Fibroblast of skin of back (primary cell): ENCODE measurements at places on chromosomes 5 and 9.
A peak's percentile ranks its signal among the peaks of the same experiment; 100 is the strongest.

DNA sequence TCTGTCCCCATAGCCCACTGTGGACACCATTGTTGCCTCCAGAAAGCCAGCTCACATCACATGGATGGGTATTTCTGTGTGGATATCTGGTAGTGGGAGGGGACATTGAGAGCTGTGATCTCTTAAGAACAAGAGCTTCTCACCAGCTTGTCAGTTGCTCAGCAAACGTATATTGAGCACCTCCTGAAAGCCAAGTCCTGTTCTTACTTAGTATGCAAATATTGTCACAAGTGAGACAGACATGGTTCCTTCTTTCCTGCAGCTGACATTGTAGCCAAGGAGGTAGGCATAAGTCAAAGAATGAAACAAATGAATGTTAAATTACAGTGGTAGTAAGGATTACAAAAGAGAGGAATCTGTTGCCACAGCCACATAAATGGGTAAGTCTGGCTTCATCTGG lies 3.8 kb downstream of the TCOF1 start:
- no peak for DNase-seq

GRCh38 chr9:136603216-136603615 lies 57.4 kb upstream of the NOTCH1 start:
- no peak for DNase-seq

DNA sequence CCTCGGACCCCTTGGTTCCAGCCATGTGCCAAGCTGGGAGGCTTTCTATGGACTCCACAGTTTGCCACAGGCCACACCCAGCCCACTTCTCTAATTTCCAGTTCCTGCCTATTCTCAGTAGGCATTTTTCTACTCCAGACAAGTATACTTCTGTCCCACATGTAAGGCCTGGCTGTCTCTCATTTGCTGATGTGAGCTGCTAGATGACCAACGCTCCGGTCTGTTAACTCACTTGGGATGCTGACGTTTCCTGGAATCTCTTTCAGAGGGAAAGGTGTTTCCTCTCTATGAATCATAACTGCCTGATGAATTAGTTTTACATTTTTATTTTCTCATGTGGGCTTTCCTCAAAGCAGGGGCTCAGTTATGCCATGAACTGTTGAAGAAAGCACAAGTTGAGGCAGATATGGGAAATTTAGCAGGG lies 36.3 kb downstream of the ERGIC1 start:
- DNase-seq = peak; percentile 97

DNA sequence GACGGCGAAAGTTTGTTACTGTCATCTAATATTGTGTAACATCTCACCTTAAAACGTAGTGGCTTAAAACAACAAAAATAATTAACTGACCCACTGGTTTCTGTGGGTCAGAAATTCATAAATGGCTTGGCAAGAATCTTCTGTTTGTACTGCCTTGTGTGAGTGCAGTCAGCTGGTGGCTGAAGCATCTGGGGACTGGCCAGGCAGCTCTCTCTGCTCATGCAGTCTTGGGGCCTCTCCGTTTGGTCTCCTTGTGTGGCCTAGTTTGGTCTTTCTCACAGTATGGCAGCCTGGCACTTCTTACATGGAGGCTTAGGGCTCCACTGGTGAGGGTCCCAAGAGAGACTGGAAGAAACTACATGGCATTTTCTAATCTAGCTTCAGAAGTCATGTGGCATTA lies 49.0 kb upstream of the CTXN3 start:
- DNase-seq = no peak

DNA sequence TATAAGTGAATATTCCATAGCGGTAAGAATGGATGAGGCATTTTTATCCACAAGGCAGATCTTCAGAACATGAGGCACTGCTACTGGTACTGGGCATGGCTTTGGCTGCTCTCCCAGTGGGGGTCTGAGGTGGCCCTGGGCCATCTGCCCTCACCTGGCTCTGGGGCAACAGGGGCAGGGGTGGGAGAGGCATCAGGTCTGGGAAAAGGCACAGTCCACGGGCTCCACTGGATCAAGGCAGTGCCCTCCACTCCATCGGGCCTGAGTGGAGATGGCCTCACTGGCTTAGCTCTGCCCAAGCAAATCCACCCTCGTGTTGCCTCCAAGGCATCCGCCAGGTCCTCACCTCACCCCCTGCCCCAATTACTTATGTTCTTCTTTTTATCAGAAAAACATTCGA lies 10.9 kb upstream of the NKD2 start:
- no peak for DNase-seq

DNA sequence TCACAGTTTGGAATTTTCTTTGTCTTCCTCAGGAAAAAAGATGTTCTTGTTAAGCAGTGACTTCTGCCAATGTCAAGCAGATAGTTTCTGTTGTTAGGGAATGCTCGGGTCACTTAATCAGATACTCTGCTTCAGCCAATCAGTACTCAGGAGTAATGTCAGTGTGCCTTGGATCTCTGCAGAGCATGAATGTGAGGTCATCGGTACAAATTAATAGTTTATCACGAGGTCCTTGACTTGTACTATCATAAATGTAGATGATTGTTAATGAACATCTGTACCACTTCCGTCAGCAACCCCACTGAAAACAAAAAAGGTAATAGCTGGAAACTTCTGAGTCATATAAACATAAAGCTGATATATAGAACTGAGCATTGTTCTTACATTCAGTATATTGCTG lies 73.6 kb downstream of the FBXL7 start:
- DNase-seq = no peak

- DNase-seq = no peak
Measured at GRCh38 chr5:96729156-96729555, 67.0 kb downstream of the CAST start.

DNA sequence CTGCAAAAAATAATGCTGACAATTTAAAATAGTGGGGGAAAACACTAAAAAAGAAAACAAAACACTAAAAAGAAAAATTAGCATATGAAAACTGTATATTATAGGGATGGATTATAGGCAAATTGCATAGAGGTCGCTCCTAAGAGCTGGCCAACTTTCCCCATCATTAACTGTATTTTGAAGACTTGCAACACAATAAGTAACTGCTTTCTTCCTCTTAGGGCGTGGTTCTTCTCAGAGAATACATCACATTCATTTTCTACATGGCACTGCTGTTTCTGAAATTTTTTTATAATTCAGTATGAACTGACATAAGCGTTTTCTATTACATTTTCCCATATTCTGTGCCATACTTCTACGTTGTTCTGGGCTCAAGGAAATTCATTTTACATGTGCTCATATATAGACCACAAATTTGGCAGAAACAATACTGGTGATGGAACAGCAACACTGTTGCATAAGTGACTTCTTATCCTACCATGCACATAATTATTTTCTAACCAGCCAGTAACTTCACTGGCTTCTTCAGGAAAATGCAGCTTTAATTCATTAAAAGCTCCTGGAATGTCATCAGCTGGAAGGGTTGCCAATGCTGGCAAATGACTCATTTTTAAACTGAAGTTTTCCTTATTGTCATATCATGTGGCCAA lies 171.2 kb upstream of the DMAC1 start:
- DNase-seq = peak; percentile 1

DNA sequence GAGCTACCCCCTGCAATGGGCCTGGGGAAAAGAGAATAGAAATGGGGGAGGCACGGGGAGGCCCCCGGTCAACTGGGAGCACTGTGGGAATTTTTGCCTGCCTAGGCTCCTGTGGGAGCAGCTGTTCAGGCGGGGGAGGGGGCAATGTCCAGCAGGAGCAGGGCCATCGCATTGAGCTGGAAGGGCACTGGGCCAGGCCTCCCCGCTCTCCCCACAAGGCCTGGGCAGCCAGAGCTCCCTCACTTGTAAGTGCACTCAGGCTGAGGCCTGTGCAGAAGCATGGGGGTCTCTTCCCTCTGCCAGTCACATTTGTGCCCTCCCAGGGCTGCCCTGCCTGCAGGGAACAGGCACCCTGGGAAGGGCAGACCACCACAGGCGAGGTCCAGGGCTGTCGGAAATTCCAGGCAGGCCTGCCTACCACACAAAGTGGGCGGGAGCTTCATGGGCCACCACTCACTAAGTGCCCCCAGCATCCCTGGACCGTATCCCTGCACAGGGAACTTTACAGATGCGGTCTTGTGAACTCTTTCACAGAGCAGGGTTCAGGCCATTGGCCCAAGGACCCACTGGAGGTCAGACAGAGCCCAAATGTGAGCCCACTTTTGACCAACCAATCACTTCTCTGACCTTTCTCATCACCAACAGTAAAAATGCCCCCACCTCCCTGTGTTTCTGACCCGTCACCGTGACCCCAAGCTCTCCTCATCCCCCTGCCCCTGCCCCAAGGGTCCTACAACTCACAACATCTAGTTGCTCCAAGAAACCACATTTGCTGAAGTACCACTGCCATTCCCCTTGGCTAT lies 1.0 kb upstream of the CFAP157 start:
- DNase-seq = no peak

DNA sequence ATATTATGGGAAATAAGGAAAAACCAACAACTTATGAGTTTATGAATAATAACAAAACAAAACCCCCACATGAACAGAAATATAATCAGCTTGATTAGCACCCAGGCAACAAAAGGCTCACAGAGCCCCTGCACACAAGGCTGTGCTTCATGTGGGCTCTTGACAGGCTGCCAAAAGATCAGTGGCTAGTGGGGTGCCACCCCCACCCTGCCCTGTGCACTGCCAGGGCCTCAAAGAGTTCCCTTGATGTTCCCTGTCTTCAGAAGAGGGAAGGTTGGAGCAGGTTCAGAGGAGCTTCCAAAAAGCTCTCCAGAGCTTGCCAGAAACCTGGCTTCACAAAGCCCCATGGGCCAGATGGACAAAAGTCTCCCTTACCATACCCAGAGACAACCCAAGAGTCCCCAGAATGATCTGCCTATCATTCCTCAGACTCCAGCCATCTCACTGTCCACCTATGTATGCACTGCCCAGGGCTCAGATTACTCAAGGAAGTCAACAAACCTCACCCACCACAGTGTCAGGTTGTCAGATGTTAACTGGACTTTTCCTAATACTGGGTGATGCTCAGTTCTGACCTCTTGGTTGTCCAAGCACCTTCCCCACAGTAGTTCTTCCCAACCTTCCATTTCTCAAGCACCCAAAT lies 87.5 kb downstream of the SIL1 start:
- DNase-seq = no peak

- no peak for DNase-seq
Measured at GRCh38 chr5:98624145-98624880, 149.2 kb upstream of the RGMB start.

DNA sequence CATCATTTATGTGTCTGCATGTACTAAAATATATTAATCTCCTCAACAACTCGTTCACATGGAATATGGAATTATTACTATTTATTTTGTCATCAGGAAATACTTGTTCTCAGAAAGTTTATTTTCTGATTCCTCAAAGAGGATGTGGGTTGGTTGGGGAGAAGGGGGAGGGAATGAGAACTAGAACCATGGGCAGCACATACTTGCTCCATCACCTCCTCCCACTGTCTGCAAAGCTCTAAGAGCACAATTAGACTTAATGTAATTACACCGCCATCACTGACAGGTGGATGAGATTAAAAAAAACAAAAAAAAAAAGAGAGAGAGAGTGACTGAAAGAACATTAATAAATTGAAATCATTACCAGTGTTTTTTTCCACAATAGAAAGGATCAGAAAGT lies 98.2 kb downstream of the OXCT1 start:
- peak; percentile 63 for DNase-seq

DNA sequence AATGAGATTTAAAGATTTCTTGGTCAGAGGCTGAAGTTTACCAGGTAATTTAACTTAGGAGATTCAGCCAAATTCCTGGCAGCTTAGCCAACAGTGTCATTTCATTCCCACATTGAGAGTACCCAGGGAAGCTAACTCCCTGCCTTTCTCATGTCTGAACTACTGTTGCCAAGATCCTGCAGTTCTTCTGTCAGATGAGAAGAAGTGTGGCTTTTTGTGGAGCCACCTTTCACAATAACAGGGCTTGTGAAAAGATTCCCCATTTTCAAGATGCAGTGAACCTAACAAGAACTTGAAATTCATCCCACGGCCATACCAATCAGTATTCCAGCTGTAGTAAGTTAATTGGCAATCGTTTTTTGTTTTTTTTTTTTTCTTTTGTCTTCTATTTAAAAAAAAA lies 176.4 kb downstream of the XRCC4 start:
- DNase-seq = no peak

- no peak for DNase-seq
Measured at GRCh38 chr9:36941441-36941840, 92.6 kb downstream of the PAX5 start.

GRCh38 chr9:4499917-4500316 lies 9.6 kb downstream of the SLC1A1 start:
- no peak for DNase-seq

GRCh38 chr5:149834246-149834855 lies 104.2 kb downstream of the PPARGC1B start:
- DNase-seq = peak; percentile 68

- DNase-seq = no peak
Measured at GRCh38 chr5:157978061-157978460, 119.1 kb upstream of the CLINT1 start.

DNA sequence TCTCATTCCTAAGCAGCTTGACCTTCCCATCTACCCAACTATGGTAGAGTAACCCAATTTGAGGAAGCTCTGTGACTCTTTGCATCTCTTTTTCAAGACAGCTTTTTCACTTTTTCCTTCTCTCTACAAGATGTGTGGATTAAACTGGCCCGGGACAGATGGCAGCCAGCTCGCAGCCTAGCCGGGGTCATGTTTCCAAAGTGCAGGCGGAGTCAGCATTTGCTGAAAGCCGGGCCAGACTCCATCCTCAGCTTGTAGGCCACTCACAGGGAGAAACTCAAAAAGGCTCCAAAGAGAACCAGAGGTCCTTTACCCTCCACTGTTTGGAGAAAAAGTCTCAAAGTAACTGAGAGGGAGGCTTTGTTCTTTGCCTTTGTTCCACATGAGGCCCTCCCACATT lies 286.8 kb upstream of the PANK3 start:
- DNase-seq = no peak

DNA sequence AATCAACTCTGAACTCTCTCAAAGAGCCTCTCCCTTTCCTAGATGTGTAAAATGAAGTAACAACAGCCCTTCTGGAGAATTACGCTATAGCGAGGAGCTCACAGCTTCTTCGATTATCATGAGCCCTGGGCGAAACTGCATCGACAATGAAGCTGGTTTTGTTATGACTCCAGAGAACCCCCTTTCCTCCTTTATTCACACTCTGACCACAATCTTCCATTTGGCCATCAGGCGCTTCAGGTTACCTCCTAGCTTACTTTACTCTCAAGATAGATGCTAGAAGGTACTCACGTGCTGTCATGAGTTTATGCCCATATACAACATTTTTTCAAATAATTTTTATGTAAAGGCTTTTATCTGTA lies 362.7 kb upstream of the RFX3 start:
- no peak for DNase-seq

- DNase-seq = peak; percentile 86
Measured at GRCh38 chr5:104344809-104345208, 782.2 kb upstream of the NUDT12 start.

- no peak for DNase-seq
Measured at GRCh38 chr9:90834828-90835595, 33.4 kb downstream of the SYK start.

DNA sequence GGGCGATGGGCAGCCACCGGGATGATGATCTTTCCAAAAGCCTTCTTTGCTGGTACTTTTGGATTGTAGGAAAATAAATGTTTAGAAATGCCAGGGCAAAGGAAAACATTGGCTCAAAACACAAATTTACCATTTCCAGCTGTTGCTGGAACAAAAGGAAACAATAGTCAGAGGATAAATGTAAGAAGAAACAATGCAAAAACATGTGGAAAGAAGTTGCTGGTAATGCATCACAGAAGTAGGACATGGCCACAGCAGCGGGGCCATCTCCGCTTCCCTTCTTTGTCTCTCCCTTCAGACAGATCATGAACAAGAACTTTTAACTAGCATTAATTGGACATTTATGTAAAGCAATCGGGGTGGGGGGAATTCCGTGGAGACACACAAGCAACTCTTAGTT lies 184.5 kb downstream of the EBF1 start:
- DNase-seq = no peak

- no peak for DNase-seq
Measured at GRCh38 chr5:126269511-126269910, 153.7 kb upstream of the GRAMD2B start.
